ENCODE measurements at places on chromosomes 7 and 10.
A peak's percentile ranks its signal among the peaks of the same experiment; 100 is the strongest.

GRCh38 chr10:22629852-22630233 is 84.5 kb downstream of the PIP4K2A start:
- no peak for DNase-seq

DNA sequence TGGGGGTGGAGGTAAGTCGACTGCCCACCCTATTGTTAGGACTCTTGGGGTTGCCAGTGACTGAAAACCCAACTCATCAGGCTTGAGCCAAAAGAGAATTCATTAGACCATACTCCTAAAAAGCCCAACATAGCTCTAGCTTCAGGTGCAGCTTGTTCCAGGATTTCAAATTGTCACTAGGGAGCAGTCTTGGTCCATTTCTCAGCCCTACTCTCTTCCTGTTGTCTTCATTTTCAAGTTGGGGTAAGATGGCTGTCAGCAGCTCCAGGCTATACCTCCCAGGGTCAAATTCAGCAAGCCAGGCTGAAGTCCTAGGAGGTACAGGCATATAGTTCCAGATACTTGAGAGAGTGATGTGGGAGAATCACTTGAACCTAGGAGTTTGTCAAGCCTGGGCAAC is 14.9 kb upstream of the COL13A1 start:
- DNase-seq, result peak; percentile 62

- DNase-seq, result no peak
These were observed 274.2 kb downstream of the DOCK4 start for GRCh38 chr7:111931958-111932357.

DNA sequence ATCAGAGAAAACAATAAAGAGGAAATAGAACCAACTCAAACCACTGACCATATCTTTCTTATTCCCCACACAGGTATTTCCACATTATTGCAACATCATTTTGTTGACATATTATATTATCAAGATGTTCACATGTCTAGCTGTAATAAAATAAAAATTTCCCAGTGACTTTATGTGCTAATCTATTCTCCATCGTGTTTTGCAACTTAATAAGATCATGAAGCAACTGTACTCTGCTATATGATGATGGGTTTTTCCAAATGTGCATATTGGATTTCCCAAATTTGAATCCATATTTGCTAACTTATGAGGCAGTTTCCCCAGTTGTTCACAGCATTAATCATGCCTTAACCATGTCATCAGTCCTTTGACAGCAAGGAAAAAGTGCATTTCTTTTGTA is 127.8 kb downstream of the ITGB8 start:
- no peak for DNase-seq

DNA sequence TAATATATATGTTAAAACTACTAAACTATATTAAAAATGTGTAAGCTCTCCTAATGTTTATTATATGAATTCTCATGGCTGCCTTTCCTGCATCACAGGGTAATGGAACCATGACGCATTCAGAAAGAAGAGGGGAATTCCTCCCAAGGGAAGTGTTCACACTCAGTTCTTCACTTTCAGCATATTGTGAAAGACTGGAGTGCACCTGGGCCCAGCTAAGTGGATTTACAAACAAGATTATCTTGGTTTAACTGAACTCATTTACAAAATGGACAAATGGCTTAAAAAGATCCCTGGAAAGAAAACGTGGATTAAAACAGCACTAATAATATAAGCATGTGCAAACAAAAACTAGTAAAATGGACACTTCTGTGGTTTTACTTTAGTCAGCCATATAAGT is 149.8 kb downstream of the DOCK4 start:
- peak; percentile 4 for DNase-seq

GRCh38 chr7:19290968-19291367 is 145.7 kb upstream of the FERD3L start:
- peak; percentile 5 for DNase-seq

- DNase-seq, result peak; percentile 89
These were observed 96.3 kb upstream of the CAV2 start for GRCh38 chr7:116403265-116403664.

DNA sequence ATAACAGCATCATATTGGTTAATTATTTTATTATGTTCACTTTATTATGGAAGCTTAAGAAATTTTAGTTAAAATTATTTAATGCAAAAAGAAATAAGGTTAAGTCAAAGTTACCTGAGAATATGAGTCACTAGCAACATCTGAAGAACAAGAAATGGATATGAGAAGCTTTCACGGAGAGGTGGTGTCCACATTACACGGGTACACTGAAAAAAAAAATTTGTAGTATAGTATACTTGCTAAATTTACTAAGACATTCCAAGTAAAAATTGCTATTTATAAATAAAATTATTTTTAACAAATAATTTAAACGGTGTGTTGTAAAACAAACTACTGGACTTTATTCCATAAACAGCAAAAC is 63.9 kb downstream of the DPY19L1 start:
- DNase-seq, result no peak

DNA sequence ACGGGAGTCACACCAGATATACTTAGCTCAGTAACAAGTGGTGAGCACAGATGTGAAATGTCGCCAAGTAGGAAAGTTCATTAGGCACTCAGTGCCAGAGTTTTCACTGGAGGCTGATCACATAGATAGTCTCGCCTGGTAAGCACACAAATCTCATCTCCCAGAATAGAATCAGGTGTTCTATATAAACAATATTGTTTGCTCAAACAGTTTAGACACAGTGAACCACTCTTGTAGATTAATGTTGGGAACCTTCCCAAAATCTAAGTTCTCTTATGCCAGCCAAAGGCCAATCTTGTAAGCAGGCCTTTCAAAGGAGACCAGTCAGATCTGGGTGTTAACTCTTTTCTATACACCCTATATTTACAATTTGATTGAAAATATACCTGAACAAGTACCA is 716.5 kb upstream of the GRM3 start:
- DNase-seq, result no peak

DNA sequence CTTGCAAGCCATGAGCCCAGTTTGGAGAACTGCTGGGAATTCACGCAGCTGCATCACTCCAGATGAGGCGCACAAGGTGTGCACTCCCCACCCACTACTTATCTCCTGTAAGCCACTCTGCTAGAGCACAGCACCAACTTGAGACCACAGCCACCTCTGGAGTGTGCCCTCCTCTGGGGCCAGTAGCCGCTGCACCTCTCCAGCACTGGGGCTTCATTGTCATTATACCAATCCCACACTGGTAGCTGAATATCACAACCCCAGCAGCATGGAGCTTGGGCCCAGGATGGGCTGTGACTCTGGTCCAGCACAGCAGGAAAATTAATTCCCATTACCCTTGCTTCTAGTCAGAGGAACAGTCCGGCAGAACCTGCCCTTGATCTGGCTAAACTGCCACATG is 125.6 kb downstream of the LSM5 start:
- DNase-seq, result no peak

GRCh38 chr7:101100858-101101847 is 15.9 kb downstream of the TRIM56 start:
- DNase-seq, result no peak

- DNase-seq, result no peak
These were observed 5.3 kb downstream of the POLR2J start for GRCh38 chr7:102473271-102473991.

DNA sequence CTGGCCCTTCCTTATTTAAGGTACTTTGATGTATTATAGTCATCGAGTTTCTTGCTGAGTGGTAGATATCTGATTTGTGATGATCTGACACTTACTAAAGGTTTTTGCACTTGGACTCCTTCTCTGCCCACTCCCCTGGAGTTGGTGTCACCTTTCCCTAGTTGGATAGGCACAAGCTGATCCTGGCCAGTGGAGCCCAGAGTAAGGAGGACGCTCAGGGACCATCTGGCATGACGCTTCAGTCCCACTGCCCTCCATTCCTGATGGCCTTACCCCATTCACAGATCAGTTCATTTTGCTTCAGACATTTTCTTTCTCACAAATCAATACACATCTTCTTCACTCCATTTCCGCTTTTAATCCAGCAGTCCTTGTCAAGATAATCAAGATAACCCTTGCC is 20.1 kb downstream of the ASB15 start:
- no peak for DNase-seq

GRCh38 chr10:31920538-31920937 is 8.1 kb downstream of the ARHGAP12 start:
- DNase-seq, result no peak

DNA sequence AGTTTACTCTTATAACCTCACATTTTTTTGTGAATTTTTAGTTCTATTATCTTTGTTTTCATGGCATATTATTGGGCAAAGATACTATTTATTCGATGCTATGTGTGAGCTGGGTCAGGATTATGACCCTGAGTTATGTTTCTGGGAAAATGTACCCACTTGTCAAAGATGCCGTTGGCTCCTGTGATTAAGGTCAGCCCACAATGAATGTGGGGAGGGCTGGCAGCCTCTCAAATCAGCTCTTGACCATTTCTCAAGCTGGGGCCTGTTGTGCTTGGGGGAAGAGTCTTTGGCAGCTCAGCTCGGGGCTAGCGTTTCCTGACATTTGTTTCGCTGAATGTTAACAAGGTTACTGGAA is 97.5 kb downstream of the TCF7L2 start:
- DNase-seq, result no peak

- peak; percentile 78 for DNase-seq
These were observed 110.7 kb downstream of the RNF32 start for GRCh38 chr7:156751319-156751718.

DNA sequence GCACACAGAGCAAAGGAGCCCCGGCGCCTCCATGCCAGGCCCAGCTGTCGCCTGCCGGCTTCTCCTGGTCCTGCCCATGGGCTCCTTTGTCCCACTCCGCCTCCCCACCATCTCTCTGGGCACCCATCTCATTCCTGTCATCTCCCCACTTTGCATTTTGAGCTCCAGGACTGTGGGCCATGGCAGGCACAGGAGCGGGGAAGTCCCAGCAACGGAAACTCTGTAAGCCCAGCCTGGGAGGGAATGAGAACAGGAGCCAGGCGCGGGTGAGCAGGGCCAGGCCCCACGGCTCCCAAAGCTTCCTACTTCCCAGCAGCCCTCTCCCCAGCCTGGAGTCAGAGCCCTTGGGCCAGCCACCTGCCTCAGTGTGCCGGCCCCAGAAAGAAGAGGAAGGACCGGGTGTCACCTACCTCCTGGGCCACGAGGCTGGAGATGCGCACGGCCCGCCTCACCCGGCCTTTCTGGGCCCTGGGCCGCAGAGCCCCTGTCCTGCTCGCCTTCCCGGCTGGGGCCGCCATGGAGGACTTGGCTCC is 23.1 kb downstream of the KCNH2 start:
- DNase-seq, result no peak

GRCh38 chr7:5284304-5285281 is 1.9 kb downstream of the SLC29A4 start:
- DNase-seq, result no peak

DNA sequence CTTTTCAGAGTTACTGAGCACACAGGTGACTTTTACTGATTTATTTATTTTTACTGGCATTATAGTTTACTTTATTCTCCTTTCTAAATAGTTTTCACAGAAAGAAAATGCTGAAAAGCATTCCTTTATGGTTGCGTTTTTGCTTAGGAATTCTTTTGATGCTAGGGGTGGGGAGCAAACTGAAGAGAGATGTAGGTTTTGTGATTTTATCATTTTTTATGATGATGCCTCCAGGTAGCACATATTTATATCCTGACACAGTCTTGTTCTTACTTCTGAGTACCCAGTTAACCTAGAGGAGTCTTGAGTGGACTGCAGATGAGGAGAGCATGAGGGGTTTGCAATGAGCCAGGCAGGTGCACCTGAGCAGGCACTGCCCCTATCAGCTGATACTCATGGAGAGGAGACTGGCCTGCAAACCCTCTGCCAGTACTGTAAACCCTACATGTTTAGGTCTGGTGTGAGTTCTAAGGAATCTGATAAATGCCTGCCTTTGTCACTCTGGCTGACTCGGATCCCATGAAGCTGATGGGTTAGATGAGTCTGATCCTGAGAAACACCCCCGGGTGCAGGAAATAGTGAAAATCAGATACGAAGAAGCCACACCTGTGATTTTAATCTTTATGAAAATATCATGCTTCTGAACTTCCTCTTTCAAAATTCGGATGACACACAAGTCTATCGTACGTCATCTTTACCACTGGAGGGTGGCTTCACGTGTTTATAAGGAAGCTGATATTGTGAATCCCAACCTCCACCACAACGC is 302.9 kb downstream of the WDR37 start:
- no peak for DNase-seq

DNA sequence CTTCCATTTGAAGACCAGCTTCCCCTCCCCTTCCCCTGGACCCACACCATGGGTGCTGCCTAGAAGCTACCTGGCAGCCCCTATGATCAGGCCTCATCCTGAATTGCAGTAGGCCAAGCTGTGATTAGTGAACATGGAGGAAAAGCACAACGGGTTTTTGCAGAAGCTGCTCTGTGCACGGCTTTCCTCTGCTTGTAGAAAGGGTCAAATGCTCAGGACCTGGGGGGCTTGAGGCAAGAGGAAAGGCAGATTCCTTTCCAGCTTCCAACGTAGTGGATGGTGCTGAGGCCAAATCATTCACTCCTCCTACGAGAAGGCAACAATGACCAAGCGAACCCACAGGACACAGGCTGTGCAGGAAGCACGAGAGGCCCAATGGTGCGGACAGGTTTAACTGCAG is 410.3 kb upstream of the SHH start:
- DNase-seq, result no peak

GRCh38 chr10:44723082-44723481 is 188.1 kb upstream of the TMEM72 start:
- DNase-seq, result no peak

DNA sequence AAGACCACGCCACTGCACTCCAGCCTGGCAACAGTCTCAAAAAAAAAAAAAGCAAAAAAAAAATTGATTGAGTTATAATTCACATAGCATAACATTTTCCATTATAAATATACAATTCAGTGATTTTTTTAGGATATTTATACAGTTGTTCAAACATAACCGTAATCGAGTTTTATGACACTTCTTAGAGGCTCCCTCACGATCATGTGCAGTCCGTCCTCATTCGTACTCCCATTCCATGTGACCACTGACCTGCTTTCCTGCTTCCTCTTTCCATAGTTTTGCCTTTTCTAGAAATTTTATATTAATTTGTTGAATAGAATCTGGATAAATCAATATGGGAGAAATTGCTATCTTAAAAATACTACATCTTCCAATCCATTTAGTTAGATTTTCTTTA is 45.7 kb downstream of the VTI1A start:
- no peak for DNase-seq

- DNase-seq, result peak; percentile 29
These were observed 60.7 kb downstream of the VCL start for GRCh38 chr10:74058658-74059057.

DNA sequence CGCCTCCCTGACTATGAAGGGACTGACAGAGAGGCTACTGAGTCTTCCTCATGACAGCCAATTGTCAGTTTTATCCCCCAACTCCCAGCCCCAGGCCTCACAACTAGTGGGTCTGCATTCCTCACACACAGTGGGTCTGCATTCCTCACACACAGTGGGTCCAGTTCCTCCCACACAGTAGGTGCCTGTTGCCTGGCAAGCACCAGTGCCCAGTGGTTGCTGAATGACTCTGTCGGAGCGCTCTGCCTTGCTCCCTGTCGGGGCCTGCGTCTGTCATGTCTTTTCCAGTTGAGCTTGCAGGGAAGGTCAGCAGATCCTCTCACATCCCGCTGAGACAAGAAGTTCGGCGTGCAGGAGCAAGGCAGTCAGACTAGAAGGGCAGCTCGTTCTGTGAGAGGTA is 590.0 kb upstream of the MKI67 start:
- DNase-seq, result no peak

- peak; percentile 83 for DNase-seq
These were observed 36.5 kb upstream of the AP5Z1 start for GRCh38 chr7:4738711-4739527.

GRCh38 chr7:116588641-116589594 is 64.1 kb downstream of the CAV1 start:
- DNase-seq, result peak; percentile 64

- DNase-seq, result no peak
These were observed 114.0 kb downstream of the TACC2 start for GRCh38 chr10:122102869-122103525.
